Activated T-cell treated with anti-CD3 and anti-CD28 coated beads, Interleukin-2, amount 50 U/mL, for 72 hours (primary cell): ENCODE measurements at places on chromosomes 6 and 20.

- DNase-seq = no peak
Measured at GRCh38 chr6:168242940-168243225, 76.7 kb downstream of the DACT2 start.

DNA sequence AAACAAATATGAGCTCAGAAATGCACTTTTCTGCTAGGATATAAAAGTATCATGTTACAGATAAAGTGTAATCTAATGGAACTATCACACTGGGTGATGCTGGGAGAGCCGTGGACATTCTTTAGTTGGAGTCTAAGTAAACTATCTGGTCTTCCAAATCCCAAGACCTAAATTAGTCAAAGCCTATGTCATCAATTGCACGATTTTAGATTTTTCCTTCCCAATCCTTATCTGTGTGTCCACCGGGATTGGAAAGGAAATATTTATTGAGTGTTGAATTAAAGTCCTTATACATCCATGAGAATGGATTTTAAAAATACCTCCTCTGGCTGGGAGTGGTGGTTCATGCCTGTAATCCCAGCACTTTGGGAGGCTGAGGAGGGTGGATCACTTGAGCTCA is 19.6 kb upstream of the MRAP2 start:
- DNase-seq = no peak

DNA sequence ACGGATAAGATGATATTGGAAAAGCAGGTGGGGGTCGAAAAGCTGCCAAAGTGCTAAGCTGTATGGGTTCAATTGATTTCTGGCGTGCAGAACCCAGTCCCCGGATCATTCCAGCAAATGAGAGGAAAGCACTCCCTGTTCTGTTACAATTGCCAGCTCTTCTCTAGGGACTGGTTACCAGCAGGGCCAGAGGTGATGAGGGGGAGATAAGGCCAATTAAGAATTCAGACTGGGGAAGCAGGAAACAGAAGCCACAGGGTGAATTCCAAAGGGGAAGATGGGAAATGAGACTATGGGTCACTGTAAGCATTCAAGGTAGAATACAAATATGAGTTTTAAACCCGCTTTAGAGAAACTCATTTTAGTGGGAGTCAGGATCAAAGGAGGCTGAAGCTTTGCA is 349.4 kb upstream of the MAP3K7 start:
- DNase-seq = no peak

DNA sequence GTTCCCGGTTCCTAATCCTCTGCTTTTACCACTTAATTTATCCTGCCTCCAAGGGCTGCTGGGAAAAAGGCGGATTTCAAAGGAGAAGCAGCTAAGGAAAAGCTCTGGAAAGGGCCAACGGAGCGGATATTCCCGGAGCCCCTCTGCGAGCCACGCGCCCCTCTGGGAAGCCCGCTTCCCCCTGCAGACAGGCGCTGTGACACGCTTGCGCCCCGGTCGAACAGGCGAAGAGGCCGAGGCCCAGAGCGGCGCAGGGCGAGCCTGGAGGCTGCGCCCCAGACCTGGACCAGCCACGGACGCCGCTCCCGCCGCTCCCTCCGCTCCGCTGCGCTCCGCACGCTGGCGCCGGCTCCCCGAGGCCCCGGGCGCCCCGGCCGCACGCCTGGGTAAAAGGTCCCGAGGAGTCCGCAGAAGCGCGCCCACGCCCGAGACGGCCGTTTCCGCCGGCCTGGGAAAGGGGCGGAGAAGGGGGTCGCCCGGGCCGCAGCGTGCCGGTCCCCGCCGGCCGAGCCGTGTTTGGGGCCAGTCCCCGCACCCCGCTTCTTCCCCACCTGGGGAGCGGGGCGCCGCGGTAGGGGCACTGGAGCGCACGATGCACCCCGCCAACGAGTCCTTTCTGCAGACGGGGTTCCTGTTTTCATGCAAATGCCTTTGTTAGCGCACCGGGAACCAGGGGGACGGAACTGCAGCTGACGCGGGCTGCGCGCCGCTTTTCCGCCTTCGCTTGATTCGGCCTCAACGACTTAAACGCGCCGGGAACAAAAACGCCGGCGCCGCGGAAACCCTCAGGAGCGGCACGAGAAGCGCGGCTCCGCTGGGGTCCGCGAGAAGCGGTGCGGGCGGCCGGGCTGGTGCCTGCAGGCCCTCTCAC is 91.9 kb upstream of the SIRPA start:
- peak; percentile 22 for DNase-seq

- no peak for DNase-seq
Measured at GRCh38 chr6:87183687-87184086, 28.3 kb downstream of the ZNF292 start.

DNA sequence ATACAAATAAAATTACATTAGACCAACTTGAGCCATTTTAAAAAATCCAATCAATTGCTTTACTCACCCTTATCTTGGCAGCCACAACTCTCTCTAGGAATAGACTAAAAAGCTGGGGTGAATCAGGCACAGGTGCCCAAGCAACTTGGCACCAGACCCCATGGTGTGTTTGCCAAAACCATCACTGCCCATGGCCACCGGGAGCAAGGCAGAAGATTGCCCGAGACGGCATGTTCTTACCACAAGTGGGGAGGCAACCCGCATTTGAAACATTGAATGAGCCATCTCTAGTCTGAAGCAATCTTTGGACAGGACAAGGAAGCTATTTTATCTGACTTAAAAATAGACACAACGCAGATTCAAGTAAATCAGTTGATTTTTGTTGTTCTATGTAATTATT is 69.0 kb downstream of the SMLR1 start:
- DNase-seq = no peak

DNA sequence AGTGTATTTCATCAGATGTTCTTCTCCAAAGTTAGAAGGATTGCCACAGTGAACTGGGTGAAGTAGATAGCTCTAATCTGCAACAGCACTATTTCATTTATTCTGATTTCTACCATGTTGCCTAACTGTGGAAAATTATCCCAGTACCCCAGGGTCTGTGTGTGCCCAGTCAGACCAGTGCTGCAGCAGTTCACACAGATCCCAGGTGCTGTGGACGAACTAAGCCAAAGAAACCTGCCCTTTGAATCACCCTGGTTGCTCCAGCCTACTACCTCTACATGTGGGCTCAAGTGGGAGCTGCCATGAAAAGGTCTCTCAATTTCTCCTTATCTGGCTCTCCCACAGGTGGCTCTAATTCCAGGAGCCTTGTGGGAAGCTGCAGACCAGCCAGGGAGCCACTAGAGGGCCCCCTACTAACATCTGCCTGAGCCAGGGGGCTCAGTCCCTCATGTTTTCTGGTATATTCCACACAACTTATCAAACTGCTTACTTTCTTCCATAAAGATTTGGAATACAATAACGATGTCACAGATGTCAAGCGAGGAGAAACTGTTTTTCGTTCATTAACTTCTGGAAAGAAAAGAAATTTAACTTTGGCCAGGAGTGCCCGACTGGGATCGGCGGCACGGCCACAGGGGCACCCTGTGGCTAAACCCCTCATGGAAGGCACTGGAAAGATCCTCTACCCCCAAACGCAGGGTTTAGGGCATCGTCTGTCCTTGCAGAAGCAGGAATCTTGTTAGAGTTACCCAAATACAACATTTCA is 31.6 kb upstream of the LY86 start:
- DNase-seq = peak; percentile 40

- peak; percentile 86 for DNase-seq
Measured at GRCh38 chr6:89432875-89433251, at the start of gene ANKRD6. Gene ANKRD6, plus strand, starts transcription at chr6:89433152. Its CDS starts 133,825 bp downstream, at chr6:89566977.

DNA sequence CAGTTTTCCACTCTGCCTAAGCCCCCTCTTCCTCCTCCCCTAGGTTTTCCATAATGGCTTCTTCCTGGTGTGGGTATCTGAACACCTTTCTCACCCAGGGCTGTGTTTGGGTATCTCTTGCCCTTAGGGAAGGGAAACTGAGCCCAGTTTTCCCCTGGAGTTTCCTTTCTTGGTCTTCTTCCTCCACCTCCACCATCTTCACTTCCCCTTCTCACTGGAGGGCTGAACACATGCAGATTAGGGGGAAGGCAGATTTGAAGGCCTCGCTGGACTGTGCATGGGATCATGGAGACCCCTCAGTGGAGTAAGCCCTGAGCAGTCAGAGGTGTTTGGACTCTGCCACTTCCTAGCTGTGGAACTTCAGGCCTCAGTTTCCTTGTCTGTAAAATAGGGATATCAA is 27.8 kb downstream of the FOXP4 start:
- DNase-seq = no peak

- DNase-seq = no peak
Measured at GRCh38 chr6:106924694-106925523, 49.6 kb downstream of the CD24 start.

GRCh38 chr20:48832405-48832730 is 4.6 kb upstream of the PREX1 start:
- DNase-seq = no peak

- DNase-seq = no peak
Measured at GRCh38 chr20:9413001-9413400, 101.4 kb upstream of the LAMP5 start.

GRCh38 chr6:167979436-167980139 is 17.9 kb upstream of the KIF25 start:
- no peak for DNase-seq

DNA sequence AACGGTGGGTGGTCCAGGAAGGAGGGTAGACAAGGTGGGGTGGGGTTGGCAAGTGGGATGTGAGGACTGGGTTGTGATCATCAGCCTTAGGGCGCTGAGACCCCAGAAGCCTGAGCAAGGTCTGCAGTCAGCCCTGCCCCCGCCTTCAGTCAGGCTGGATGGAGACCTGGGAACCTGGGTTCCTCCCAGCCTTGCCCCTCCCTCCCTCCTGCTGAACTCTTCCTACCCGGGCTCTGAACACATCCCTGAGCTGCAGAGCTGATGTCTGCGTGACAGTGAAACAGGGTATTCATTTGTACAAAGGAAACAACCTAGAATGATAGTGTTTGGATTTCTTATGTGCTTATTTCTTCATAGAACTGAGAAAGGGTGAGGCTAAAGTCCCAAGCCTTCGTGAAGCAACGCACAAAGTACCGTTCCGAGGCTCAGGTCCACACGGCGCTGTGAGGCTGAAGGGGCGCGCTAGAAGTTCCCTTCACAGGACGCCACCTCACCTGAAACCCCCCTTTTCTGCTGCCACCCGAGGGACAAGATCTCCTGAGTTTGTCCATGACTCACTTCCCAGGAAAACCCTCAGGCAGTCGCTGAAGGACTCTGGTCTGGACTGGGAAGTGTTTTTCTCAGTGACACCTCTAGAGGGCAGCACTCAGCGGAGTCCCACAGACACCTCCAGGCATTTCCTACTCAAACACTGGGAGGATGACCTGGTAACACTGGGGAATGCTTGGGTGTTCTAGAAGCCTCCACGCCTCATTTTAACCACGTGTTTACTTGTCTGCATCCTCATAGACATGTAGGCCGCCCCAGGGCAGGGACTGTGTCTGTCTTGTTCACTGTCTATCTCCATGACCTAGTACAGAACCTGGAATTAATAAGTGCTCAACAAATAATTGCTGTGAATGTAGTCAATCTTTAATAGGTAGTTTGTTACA is 1.2 kb downstream of the GSTA5 start:
- peak; percentile 49 for DNase-seq

DNA sequence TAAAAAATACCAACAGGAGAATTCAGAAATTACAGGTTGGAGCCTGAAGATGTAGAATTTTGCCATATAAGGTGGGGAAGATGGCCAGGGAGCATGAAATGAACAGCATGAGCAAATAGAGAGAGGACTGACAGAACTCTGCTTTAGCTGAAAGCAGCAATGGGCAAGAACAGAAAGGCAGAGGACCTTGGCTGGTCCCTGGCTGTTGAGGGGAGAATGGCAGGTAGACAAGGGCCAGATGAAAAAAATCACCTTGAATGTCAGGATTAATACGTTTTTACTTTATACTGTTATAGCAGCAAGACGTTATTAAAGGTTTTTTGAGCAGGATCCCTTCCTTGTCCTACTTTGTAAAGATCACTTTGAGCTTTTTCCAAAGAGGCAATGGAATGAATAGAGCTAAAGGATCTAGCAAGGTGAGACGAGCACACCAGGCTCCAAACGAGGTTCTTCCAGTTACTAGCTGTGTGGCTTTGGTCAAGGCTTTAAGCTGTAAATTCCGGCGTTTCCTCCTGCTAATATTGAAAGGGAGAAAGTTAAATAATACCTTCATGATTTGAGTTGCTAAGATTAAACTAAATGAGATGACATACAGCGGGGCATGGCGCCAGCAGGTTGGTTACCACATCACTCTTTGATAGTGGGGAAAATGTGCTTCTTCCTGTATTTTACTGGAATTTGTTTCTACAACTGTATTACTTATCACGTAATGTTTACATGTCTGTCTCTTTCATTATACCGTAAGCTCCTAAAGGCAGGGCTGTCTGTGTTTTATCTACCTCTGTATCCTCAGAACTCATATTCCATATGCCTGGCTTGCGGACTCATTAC is 776 bp downstream of the PPIL1 start:
- peak; percentile 28 for DNase-seq

DNA sequence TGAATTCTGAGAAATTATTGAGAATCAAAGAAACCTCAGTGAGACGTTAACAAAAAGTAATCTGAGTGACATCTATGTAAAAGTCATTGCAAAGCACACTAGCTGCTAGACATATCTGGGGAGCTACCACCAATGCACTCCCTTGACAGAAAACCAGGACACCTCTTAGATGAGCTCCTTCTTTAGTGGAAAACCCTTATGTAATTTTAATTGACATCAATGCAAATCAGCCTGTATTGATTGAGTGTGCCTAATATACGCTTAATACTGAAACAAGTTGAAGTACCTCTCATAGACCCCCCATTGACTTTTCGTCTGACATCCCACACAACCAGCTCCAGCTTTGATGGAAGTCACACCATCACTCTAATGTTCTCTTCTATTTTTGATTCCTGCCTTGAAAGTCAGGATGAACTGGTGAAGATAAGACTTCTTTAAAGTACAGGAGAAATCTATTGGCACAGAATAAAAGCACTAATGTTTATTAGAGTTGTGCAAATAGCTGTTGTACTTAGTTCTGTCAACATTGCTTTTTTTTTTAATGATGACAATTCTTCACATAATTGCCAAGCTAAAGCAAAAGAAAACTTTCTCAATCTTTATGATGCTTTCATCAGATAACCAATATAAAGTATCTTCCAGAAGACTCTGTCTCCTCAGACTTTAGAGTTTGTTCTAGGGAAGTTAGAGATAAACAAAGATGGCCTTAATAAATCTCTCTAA is 98.0 kb upstream of the FAM8A1 start:
- no peak for DNase-seq

GRCh38 chr20:46559685-46560440 is 9.4 kb upstream of the OCSTAMP start:
- DNase-seq = no peak

GRCh38 chr6:3119040-3119723 is 671 bp downstream of the BPHL start:
- DNase-seq = no peak

- DNase-seq = peak; percentile 77
Measured at GRCh38 chr6:35327349-35328027, 14.9 kb upstream of the PPARD start.

DNA sequence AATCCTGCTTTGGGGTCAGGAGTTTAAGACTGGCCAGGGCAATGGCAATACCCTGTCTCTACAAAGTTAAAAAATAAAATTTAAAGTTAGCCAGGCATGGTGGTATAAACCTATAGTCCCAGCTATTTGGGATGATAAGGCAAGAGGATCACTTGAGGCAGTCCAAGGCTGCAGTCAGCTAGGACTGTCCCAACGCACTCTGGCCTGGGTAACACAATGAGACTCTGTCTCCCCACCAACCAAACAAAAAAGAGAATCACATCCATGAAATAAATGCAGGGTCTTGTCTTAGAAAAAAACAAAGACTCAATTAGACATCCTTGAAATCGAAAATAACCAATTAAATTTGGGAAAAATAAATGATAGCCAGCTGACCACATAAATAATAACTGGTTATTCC is 88.9 kb downstream of the PHIP start:
- no peak for DNase-seq

- no peak for DNase-seq
Measured at GRCh38 chr6:52251113-52251512, 6.8 kb upstream of the IL17F start.
